ENCODE measurements at places on chromosomes 6 and 20. TPM values are rescaled to one million over a fixed set of nuclear protein-coding genes. Genes with fewer than 3 reads are reported as not detected.

SIRPD gene
- total RNA-seq = not detected

PRIM2 gene
- 16.2 TPM for total RNA-seq

GSTA3 gene
- total RNA-seq = not detected

TRIM31 gene
- not detected for total RNA-seq

POLR1H gene
- total RNA-seq = 39.0 TPM

CYP24A1 gene
- not detected for total RNA-seq

FAM83D gene
- total RNA-seq = 7.7 TPM

HCRTR2 gene
- not detected for total RNA-seq

NKX2-2 gene
- total RNA-seq = 0.82 TPM

DPPA5 gene
- total RNA-seq = not detected

PACRG gene
- 1.1 TPM for total RNA-seq

RWDD1 gene
- 38.0 TPM for total RNA-seq

CALHM4 gene
- not detected for total RNA-seq

ADAM33 gene
- total RNA-seq = 0.23 TPM

CST2 gene
- total RNA-seq = not detected

LINC00237 gene
- total RNA-seq = not detected

TMEM30A gene
- 99.4 TPM for total RNA-seq

FABP7 gene
- 3.6 TPM for total RNA-seq

NRSN1 gene
- not detected for total RNA-seq

RFX6 gene
- total RNA-seq = not detected

NR2E1 gene
- not detected for total RNA-seq

C6orf58 gene
- total RNA-seq = 0.82 TPM

TTLL9 gene
- total RNA-seq = 0.46 TPM

CTAGE9 gene
- not detected for total RNA-seq

PLCB4 gene
- total RNA-seq = 10.5 TPM

GNAS-AS1 gene
- total RNA-seq = 4.9 TPM

SIRPA gene
- total RNA-seq = 132 TPM

BMP6 gene
- 0.97 TPM for total RNA-seq

IL20RA gene
- 0.10 TPM for total RNA-seq

GPRC6A gene
- total RNA-seq = not detected

E2F1 gene
- total RNA-seq = 6.7 TPM

GFRAL gene
- total RNA-seq = not detected

MUC22 gene
- not detected for total RNA-seq

CLVS2 gene
- 0.28 TPM for total RNA-seq

ENPP1 gene
- total RNA-seq = 32.4 TPM

KAT14 gene
- total RNA-seq = 16.9 TPM

BIRC7 gene
- not detected for total RNA-seq

PDE7B gene
- 0.62 TPM for total RNA-seq

Measured in endothelial cell (in vitro differentiated cells).